Right cardiac atrium (tissue), 5 donors: ENCODE measurements at places on chromosomes 2 and 18.

DNA sequence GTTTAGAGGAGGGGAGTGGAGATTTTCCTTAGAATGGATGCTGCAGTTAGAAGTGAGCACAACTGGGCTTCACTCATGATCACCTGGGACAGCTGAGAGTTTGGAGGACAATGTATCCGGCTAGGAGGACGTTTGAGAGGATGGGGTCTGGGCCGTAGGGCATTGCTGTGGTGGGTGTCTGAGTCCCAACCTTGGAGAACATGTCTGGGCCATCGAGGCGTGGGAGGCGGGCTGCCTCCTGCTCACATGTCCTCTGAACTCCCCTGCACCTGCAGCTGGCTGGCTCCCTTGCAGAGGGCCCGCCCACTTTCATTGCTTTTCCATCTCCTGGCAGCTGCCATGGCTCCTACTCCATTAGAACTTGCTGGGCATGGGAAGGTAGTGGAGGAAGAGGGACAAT is 203.0 kb upstream of the PXDN start:
- no peak for DNase-seq

DNA sequence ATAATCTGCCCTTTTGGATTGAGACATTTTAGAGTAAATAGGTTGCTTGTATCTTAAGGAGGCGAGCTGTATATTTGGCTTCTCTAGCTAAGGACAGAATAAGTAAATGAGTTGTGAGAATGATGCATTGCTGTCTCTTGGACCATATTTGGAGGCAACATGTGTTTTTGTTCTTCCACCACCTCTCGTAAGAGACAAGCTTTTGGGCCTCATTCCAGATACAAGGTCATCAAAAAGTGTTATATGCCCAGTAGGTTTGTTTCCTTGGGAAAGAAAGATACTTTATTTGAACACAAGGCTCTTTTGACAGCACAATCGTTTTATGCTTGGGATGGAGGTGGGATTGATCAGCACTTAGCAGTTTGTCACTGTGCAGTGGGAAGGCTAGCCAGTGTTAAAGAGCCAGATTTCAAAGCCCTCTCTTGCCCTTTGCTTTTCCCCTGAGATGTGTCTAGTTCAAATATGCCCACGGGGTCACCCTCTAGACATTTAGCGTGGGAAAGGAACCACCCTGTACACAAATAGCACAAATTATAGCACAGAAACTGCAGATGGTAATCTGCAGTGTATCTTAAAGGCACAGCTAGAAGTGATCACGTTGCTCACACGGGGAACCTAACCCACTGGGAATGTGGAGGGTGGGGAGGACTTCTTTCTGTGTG is 131.3 kb downstream of the MAP4K4 start:
- DNase-seq: no peak

GRCh38 chr2:205543937-205544702 is 138.2 kb upstream of the NRP2 start:
- DNase-seq: no peak

GRCh38 chr2:159126432-159127022 is 158.1 kb downstream of the TANC1 start:
- no peak for DNase-seq

GRCh38 chr2:159661286-159661685 is 44.9 kb upstream of the BAZ2B start:
- no peak for DNase-seq

GRCh38 chr2:62147610-62148301 is 48.2 kb upstream of the B3GNT2 start:
- DNase-seq: no peak

- no peak for DNase-seq
Observed at GRCh38 chr2:16429431-16430145, 236.0 kb downstream of the CYRIA start.

DNA sequence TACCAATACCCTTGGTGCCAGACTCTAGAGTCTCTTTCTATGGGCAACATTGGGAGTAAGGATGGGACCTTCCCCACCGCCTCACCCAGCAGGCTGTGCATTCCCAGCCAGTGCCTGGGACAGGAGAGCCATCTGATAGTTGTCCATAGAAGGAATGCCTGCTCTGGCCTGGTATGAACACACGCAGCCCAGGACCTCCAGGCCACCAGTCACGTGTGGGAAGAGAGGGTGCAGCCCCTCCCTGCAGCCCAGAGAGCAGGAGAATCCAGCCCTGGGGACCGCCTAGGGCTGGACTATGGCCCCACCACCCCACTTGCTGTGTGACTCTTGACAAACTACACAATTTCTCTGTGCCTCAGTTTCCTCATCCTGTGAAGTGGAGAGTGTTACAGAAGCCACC is 52.5 kb upstream of the ID2 start:
- no peak for DNase-seq

DNA sequence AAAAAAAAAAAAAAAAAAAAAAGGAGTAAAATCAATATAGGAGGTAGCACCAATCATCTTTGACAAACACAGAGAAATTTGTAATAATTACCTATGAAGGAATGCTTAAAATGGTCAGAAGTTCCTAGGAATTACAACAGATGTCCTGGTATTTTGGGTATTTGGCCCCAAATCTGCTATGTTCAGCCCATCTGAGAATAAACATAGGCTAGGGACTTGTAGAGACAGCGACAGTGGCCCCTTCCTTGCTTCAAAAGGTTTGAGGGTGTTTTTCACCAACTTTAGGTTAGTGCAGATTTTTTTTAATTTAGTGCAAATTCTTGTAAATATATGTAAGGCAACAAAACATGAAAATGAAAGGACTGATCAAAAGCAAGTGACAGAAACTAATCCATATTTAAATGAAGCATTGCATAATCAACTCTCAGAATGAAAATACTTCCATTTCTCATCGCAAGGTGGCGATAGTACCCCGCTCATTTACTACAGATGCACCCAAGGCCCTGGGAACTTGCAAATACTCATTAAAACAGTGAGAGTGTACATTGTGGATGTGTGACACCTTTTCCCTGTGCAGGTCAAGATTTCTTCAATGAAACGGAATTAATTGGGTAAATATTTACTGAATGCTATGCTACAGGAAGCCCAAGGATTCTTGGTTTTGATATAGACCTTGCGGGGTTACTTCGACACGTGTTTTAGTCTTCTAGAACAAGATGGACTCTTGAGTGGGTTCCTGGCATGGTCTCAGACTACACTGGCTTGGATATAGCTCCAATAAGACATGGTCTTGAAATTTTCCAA is 44.6 kb downstream of the FAM124B start:
- DNase-seq: no peak

DNA sequence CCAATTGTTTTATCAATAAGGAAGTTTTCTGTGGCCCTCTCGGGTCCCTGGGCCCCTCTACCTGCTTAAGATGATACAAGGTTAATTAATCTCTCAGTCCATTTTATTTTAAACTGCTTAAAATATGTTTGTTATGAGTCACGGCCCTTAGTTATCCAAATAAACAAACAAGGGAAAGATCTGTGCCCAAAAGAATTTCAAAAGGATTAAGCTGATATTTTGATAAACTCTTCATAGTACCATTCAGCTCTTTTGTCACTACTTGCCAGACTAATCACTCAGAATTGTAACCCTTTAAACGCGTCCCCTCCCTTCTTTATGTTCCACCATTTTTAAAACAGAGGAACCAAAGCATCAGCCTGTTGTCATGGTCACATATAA is 144.7 kb upstream of the STK17B start:
- DNase-seq: no peak

DNA sequence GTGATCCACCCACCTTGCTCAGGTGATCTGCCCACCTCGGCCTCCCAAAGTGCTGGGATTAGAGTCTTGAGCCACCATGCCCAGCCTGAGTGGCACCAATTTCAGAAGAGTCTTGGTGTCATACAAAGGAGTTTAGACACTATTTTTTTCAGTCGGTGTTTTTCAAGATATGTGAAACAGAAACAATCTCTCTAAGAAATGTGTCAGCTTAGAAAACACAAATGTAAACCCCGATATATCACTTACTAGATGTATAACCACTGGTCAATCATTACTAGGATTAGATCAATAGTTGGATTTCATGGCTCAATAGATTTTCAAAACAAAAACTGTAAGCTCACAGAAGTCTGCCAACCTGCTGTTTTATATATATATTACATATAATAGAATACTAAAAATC is 67.2 kb upstream of the FRZB start:
- no peak for DNase-seq

DNA sequence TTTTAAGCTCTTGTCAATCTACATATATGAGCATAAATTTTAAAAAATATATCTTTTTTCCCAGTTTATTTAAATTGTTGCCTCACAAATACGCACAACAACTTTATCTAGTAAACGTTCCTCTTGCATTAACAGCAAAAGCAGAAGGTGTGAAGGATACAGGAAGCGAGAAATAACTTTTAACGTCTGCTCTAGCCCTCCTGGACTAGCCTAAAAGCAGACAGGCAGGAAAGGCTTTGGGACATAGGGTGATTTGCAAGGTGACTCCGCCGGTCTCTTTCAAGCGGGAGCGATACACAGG is 434 bp upstream of the DUSP19 start:
- peak; percentile 64 for DNase-seq

DNA sequence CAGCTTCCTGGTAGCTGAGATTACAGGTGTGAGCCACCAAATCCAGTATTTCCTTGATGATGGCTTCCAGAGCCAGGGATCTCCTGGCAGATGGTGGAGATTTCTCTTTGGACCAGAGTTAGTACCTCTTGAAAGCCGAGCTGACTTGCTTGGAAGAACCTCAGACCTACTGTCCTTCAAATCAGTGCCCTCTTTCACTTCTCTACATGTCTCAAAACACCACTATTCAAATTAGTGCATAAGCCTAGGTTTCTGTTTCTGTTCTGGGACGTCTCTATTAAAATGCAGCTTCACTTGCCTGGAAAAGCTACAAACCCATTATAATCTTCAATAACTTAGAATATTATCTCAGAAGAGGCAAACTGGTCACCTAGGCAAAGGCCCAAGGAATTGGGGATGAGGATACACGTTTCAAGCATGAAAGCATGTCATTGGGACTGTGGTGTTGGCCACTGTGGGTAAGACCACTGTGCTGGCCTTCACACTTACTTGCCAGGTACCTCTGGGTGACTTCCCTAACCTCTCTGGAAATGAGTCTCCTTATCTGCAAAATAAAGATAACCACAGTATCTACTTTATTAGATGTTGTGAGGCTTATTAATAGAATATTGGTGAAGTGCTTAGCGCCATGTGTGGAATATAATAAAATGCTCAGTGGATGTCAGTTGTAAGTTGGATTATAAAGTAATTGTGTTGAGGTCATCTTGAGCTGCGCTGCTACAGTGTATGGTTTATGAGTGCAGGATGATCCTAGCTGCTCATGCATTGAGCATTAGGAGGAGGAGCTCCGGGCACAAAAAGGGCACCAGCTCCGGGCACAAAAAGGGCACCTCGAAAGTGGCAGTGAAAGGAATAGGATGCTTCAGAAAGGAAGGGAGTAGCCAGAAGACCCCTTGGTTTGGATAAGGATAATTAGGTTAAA is 84.5 kb downstream of the DOCK10 start:
- no peak for DNase-seq

DNA sequence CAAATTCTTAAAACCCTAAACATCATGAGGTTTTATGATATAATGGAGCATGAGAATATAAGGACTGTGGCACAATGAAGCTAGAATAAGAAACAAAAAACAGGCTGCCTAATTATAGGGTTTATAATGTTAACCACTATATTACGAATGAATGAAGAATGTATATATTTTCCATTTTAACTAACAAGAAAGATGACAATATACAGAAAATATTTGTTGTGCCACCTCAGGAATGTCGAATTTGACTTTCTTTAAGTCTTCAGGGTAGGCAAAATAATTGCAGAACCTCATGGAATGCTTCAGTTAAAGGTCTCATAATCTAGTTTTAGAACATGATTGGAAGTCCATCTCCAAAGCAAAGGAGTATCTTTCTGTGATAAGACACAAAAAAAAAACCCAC is 282.9 kb upstream of the SLC8A1 start:
- no peak for DNase-seq

DNA sequence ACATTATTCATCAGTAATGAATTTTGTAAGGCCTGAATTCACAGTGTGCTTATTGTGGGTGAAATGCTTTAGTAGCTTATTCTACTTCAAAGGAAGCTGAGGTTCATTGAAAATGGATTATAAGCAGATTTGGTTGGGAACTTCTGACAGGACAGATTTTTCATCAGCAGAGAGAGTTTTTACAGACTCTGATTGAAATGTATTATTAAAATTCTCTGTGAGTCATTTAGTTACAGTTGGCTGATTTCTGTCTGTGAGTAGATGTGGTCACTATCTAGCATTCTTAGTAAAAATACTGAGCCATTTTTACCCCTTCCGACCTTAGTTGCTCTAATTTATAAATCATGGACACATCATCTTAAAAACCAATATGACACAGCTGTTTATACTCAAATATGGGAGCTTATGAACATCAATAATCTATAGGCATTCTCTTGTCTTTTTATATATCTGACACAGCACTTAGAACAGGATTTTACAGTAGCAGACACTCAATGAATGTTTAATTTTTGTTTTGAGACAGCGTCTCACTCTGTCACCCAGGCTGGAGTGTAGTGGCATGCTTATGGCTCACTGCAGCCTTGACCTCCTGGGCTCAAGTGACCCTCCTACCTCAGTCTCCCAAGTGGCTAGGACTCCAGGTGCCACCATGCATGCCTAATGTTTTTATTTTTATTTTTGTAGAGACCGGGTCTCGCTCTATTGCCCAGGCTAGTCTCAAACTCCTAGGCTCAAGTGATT is 239.6 kb downstream of the BABAM2 start:
- no peak for DNase-seq

- no peak for DNase-seq
Observed at GRCh38 chr2:162457490-162457889, 113.6 kb downstream of the GCA start.

DNA sequence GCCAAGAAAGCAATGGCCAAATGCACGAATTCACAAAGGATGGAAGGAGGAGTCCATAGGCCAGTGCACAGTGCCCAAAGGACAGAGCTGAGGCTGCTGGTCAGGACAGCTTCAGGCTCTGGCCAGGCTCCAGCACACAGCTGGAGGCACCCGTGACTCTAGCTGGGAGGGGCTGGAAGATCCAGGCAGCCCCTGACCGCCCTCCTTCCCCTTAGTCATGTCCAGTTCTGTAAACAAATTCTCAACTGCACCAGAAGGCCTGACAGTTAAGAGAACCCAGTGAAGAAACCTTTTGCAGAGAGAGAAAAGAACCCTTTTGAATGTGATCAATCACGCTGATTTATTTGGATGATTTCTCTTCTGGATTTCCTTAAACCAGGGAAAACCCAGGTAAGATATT is 7.7 kb upstream of the YWHAQ start:
- DNase-seq: peak; percentile 92

- no peak for DNase-seq
Observed at GRCh38 chr2:191860760-191861466, 14.0 kb upstream of the CAVIN2 start.

DNA sequence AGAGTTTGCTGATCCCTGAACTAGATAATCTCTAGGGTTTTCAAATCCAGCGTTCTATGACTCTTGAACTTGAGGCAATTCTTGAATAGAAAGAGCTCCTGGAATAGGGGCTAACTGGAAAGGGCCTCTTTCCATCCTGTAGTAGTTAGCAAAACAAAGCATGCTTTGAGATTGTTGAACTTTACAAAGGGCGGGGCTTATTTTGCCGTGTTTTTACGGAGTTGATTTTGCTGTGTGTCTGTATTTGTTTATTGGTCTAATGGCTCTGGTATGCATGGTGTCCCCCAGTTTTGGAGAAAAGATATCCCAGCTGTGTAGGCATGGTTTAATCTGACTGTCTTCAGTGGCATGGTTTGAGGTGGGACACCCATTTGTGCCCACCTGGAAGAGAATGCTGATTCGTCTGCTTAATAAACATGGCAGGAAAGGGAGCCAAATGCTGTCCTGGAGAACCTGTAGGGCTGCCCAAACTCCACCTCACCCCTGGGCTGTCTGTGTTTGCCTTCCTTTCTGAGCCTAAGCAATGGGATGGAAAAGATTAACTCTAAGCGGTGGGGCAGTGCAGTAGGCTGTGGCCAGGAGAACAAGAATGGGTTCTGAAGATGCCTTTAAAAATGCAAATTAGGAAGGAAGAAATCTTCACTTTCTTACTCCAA is 74.1 kb upstream of the FOSL2 start:
- DNase-seq: no peak
